CMK (cell line): ENCODE measurements at places on chromosomes 16 and 17.

- no peak for DNase-seq
Observed at GRCh38 chr16:85728879-85729278, 22.0 kb downstream of the C16orf74 start.

DNA sequence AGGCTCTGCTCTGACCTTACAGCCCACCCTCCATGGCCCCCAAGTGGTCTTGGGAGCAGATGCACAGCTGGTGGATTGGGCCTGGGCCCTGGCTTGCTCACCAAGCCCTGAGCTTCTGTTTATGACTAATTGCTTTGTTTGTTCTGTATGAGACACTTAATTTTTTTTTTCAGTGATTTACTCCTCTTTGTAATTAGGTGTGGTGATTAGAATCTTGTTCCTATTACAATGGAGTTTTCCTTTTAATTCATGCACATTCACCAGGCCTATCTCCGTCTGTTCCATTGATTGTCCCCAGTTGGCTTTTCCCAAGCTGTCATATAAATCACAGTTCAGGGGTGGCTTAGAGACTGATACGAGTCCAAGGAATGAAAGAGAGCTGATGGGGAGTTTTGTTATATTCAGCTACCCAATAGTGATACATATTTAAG is 242.3 kb downstream of the CCDC182 start:
- no peak for DNase-seq

DNA sequence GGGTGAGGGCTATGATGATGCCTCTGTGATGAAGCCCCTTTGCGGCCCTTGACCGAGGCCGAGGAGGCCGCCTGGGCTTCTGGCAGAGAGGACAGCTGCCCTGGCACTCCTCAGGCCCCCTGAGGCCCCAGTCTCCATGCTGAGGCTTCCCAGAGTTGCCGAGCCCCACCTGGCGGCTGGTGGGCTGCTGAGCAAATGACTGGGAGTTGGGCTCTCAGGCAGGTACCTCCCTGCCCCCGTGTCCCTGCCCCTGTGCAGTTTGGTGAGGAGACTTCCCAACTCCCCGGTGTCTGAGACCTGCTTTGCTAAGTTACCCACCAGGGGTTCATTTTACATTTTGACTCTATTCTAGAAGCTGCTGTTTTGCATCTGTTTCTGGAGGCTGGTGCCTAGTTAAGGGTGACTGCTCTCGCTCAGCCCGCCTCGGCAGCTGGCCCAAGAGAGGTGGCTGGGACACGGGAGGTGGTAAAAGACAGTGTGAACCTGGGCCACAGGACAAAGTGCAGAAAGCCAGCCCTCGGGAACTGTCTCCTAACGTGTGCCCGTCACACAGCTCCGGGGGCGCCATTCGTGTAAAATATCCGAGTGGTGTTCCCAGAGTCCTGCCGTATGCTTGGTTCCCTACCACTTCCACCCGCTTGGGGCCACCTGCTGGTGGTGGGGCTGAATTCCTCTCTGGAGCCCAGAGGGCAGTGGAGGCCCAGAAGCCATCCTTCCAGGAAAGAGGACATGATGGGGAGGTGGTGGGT is 134.5 kb downstream of the RAB11FIP4 start:
- DNase-seq: no peak

DNA sequence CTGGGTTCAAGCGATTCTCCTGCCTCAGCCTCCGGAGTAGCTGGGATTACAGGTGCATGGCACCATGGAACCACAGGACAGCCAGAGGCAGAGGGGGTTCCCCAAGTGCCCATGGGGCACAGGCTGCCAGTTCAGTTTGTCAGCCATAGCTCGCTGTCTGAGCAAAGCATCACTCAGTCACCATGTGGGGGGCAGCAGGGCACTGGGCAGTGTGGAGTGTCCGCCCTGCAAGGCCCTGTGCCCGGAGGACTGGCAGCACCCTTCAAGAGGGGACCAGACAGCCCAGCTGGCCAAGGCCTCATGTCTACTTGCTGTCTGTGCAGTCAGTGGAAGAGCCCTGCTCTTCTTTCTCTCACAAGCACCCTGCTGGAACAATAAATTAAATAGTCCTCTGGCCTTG is 6.4 kb downstream of the ALYREF start:
- DNase-seq: no peak

GRCh38 chr16:50384500-50385135 is 15.8 kb upstream of the BRD7 start:
- DNase-seq: no peak

DNA sequence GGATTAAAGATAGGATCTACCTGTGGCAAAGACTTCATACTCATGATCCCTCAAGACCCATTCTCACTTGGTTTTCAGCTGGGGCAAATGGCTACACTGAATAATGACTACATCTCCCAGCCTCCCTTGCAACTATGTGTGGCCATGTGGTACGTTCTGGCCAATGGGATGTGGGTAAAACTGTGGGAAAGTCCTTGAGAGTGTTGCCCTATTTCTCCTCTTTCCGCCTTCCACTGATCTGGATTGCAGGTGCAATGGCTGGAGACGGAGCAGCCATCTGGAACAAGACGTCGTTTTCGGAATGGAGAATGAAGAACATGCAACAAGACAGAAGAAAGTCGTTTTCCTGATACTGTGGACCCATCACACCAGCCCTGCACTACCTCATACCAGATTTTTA is 48.5 kb downstream of the HAPSTR1 start:
- DNase-seq: no peak

DNA sequence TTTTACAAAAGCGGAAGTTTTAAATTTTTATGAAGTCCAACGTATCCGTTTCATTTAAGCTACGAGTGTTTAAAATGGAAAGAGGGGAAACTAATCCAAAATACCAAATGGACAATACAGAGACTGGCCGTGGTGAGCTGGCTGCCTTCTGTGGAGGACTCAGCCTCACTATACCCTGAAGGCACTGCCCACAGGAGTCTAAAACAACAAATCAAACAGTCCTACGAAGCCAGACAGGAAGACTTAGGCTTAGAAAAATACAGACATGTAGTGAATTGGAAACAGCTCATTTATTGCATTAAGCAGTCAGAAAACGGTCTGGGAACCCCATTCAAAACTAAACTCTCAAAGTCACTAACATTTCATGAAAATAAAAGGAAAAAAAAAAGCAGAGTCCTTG is 75.1 kb downstream of the CYTH1 start:
- no peak for DNase-seq

- peak; percentile 86 for DNase-seq
Observed at GRCh38 chr16:88650749-88651275, at the start of gene CYBA. Gene CYBA (minus strand): TSS chr16:88651053. CDS start chr16:88651013, 40 bp downstream.

GRCh38 chr17:76714822-76715495 is 4.2 kb upstream of the MXRA7 start:
- DNase-seq: no peak

- DNase-seq: no peak
Observed at GRCh38 chr16:56202036-56202435, 10.7 kb downstream of the GNAO1 start.

GRCh38 chr17:31530391-31530985 is 139.0 kb downstream of the RAB11FIP4 start:
- DNase-seq: no peak

DNA sequence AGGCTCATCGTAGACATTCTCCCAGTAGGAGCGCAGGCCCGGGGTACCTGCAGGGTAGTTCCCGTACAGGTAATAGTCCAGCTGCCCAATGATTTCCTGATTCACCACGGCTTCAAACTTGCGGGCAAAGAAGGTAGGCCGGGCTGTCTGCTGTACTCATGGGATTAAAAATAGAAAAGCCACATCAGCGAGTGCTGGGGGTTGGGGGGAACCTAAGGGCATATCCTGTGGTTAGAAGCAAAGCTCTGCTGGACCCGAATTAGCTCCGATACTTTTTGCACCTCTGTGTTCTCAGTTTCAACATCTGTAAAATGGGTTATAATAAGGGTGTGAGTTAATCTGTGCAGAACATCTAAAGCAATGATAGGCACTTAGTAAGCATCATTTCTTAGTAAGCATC is 336.2 kb downstream of the XYLT1 start:
- DNase-seq: no peak

GRCh38 chr17:35588196-35588920 is 1.2 kb downstream of the AP2B1 start:
- DNase-seq: no peak

DNA sequence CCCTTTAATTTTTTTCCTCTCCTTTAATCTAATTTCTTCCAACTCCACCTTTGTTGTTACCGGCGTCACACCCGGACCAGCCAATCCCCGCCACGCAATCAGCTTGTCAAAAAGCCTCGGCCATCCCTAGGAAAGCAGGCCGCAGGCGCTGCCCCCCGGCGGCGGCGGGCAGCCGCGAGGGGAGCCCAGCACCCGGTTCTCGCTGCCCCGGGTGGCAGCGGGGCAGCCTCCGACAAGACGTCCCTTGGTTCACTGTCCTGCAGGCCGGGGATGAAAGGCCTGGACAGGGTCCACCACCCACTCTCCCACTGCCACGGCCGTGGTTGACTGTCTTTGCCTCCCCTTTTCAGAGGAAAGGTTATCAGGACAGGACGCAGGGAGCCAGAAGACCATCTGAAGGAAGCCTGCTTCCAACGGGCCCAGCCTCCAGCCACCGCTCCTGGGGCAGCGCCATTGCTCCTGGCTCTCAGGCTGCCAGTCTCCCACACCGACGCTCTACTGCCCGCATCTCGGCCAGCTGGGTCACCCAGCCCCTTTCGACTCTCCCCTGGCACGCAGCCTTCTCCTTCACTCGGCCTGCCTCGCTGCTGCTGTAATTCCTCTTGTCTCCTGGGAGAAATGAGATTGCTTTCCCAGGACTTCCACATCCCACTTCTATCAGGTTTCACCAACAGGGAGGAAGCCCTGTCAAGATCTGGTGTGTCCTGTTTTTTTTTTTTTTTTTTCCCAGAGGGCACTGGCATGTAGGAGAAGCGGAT is 2.8 kb upstream of the UBTF start:
- DNase-seq: no peak

GRCh38 chr16:64983963-64984362 is 137.9 kb downstream of the CDH11 start:
- DNase-seq: peak; percentile 7

- no peak for DNase-seq
Observed at GRCh38 chr16:65343556-65343955, 221.7 kb upstream of the CDH11 start.

- DNase-seq: no peak
Observed at GRCh38 chr16:31357324-31358109, 2.5 kb downstream of the ITGAX start.

GRCh38 chr17:1936766-1937165 is 88.4 kb downstream of the RTN4RL1 start:
- DNase-seq: peak; percentile 31

GRCh38 chr17:80151333-80151732 is 4.4 kb upstream of the EIF4A3 start:
- DNase-seq: no peak

GRCh38 chr17:42323268-42323773 is 35.0 kb downstream of the STAT5A start:
- DNase-seq: no peak

DNA sequence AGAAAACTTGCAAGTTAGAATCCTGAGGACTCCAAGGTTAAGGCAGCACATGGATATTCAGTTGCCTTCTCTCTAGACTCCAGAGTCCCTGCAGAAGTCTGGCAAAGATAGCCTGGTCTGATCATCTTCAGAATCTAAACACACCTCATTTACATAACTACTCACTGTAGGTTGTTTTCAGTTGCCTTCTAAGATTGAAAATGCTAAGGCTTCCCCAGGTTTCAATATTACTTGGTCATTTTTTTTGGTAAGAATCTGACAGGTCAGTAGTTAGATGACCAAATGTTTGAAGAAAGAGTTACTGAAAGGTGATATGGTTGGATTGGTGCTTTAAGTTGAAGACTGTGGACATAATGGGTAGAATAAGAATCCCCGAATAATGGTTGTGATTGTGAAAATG is 205.4 kb upstream of the KCNJ16 start:
- no peak for DNase-seq

DNA sequence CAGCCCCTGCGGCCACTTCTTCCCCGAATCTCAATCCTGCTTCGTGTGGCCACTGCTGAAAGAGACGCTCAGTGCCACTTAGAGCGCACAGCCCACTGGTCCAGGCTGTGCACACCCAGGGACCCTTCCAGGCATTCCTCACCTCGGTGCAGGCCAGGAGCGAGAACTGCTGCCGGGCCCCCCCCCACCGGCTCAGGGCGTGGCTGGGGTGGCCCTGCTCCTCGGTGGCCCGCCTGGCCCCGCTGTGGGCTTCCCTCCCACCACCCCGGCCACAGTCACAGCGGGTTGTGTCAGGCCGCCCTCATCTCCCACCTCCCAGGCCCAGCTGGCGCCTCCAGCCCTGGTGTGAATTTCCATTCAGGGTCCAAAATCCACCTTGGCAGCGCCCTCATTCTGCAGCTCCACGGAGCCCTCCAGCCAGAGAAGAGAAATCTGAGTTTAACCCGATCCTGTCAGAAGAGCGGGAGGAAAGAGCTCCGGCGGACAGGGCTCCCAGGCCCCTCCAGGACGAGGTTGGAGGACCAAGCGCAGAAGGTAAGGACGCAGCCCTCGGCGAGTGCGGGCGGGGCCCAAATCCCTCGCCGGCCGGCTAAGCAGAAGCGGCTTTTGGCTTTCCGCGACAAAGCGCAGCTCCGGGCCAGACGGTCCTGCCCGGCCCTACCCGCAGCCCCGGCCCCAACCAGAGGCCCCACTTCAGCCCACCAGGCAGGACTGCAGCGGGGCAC is 12.0 kb downstream of the TBC1D16 start:
- no peak for DNase-seq

DNA sequence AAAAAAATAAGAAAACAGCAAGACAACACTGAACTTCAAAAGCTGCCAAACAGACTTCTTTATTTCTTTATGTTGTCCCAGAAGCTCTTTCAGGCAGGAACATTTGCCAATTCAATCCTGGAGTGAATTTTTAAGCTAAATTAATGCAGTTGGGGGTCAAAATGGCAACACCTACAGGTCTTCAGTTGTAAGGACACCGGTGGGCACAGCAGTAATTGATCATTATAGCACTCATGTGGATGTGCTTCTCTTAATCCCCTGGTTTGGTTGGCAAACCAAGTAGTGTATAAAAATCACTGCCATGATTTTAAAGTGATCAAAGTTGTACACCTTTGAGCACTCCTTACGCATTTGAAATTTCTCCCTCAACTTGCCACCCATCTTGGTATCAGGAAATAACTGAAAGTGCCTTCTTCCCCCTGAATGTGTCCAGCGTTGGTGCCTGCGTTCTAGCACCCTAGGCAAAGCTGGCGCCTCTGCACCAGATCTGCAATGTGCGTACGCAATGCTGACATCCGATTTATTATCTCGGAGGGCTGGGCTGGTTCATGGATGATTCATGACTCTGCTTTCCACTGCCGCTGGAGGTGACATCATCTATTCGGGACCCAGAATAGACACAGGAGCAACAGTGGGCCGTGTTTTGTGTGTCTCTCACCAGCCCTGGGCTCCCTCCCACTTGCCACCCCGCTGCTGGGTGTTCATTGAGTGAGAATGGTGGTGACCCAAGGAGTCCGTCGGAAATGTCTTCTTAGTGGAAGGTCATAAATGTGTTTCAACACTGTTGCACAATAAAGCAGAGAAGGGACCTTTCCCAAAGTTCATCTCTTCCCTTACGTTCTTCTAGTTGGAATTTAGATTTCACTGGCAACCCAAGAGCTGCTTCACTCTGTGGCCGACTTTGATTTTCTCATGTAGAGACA is 203.4 kb downstream of the CCDC182 start:
- DNase-seq: no peak
